ENCODE measurements at places on chromosomes 16 and 17.

DNA sequence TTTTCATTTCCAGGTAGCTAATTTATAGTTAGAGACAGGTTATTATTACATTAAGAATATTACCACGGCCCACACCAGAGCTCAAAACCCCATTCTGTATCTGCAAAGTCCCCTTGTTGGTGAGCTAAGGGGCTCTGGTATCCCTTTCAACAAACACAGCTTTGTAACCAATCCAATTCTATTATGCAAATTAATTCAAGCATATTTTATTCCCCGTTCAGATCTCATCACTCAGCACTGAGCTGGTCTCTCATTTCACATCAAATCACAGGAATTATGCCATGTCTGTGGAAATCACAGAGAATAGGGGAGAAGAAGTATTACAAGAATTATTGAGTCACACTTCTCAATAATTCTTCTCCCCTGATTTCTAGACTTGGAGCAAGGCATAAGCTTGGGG lies 111.7 kb downstream of the CDH11 start:
- no peak for DNase-seq

DNA sequence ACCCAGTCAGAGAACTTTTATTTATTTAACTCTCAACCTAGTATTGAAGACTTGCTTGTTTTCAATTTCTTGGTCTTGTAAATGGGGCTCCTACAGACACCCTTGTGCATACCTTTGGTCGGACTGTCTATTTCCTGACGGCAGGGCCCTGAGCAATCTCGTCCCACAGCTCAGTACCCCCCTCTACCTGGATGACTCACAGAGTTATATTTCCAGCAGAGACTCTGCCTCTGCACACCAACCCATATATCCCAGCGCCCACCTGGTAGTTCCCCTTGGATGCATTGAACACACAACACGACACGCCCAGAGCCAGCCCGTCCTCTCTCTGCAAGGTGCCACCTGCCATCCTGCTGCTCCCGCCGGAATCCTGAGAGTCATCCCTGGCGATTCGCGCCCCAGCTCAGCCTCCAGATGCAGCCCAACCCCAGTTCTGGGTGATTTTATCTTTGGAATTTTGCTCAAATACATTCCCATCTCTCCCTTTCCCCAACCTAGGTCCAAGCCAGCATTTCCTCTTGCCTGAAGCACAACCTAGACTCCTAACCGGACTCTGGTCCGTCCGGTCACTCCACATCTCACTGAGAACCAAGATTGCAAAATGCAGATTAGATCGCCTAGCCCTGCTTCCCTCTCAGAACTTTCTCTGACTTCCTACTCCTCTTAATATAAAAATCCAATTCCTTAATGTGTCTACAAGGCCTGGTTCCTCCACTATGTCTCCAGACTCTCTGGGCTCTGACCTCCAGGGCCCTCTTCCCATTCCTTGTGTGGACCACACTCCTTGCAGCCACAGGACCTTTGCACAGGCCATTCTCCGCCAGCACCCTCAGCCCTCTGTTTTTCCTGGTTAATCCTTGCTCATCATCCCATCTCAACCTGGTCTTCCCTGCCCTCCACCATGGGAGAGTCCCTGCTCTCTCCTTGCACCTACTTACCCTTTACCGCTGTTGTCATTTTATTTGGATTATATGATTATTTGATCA lies 129.2 kb downstream of the SEC14L1 start:
- DNase-seq = no peak

DNA sequence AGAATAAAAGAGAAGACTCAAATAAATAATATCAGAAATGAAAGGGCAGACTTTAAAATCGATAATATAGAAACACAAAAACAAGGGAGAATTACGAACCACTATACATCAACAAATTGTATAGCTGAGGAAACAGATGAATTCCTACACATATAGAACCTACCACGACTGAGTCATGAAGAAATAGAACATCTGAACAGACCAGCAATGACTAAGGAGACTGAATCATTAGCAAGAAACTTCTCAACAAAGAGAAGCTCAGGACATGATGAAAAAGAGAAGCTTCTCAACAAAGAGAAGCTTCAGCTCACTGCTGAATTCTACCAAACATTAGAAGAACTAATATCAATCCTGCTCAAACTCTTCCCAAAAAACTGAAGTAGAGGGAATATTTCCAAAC lies 255.9 kb downstream of the CEP112 start:
- no peak for DNase-seq

- DNase-seq = no peak
Measured at GRCh38 chr17:30922235-30923030, 688 bp downstream of the ADAP2 start.

- no peak for DNase-seq
Measured at GRCh38 chr17:10294180-10294579, 78.6 kb downstream of the MYH13 start.

- DNase-seq = no peak
Measured at GRCh38 chr17:62110923-62111484, 45.9 kb upstream of the MED13 start.

DNA sequence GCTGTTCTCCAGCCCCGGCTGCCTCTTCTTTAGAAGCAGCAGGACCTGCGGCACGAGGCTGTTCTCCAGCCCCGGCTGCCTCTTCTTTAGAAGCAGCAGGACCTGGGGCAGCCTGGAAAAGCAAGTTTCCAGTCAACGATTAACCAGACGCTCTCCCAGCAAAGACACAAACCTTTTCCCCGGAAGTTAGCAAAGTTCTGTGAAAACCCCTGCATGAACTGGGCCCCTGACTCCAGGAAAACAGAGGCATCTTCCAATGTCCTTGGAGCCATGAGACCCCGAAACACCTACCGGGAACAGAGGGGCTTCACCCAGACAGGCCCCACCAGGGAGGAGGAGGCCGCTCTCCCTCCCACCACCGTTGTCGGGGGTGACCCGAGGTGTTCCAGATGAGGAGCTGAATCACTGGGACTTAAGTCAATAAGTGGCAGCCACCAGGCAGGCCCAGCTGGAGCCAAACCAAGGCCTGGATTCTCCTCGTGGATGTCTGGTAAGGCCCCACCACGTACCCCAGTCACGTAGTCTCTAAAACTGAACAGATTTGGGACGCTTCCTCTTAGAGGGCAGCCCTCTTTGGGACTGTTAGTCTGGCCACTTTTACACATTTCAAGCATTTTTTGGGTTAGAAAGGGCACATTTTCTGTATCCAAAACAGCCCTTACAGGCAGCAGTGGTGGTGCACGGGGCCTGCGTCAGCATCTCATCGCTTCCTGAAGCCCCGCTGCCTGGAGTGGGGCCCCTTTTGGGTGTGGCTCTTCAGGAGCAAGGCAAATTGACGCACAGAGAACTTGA lies at the start of gene RPH3AL:
Gene RPH3AL (minus strand): TSS at position 387 of the 792 bp plus-strand sequence. CDS start 25,264 bp downstream, outside the sequence.
- DNase-seq = no peak

- DNase-seq = peak; percentile 11
Measured at GRCh38 chr17:37488009-37488604, 1.6 kb upstream of the DUSP14 start.

DNA sequence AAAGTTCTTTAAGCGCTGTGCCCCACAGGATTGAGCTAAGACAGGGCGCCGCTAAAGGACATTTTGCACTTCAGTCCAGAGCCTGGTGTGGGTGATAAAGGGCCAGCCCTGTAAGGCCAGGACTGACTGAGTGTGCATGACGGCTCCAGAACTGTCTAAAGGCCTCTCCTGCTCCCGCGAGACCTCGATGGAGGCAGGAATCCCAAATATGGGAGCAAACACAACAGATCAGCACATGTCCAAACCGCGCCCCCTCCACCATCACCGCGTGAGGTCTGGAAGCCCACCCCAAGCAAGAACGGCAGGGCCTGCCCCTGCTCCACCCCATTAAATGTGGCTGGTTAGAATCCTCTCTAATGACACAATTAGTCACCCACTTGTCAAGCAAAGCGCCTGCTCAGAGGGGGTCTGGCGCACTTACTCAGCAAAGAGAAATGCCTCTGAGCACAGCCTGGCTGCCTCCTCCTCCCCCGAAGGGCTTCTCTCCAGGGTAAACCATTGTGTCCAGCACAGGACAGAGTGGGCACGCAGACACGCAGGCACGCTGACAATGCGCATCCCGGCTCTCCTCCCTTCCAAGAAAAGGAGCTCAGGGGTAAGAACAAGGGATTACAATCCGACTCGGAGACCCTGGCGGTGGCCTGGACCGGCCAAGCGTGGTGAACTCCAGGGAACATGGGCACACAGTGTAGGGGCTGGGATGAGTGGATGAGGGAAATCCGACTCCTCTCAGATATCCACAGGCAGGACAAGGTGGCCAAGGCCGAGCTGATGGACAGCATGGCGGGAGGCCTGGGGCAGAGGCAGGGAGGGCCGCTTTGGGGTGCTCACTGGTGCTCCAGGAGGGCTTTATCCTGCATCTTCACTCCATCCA lies 1.5 kb downstream of the MXRA7 start:
- no peak for DNase-seq

DNA sequence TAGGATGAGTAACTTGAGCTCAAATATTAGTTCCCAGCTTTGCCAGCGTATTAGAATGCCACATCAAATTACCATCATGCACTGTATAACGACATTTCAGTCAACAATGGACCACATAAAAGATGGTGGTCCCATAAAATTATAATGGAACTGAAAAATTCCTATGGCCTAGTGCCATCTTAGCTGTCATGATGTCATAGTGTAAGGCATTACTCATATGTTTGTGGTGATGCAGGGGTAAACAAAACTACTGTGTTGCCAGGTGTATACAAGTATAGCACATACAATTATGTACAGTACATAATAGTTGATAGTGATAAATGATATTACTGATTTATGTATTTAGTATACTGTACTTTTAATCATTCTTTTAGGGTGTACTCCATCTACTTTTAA lies 54.4 kb upstream of the NETO2 start:
- no peak for DNase-seq

DNA sequence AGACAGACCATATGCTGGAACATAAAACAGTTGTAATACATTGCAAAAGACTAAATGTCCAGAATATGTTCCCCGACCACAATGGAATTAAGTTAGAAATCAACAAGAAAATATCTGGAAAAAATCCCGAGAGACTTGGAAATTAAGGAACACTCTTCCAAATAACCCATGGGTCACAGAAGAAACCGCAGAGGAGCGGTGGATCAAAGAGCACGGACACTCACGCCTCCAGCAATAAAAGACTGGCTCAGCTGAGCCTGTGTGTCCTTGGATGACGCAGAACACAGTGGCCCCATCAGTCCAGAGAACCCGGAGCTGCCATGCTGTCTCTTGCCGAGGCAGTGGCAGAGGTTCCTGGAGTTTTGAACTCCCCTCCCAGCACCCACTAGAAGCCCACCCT lies 30.9 kb upstream of the FOXF1 start:
- no peak for DNase-seq

- DNase-seq = peak; percentile 17
Measured at GRCh38 chr16:57720142-57720575, 15.4 kb upstream of the KATNB1 start.

GRCh38 chr16:86002178-86002900 lies 103.4 kb downstream of the IRF8 start:
- no peak for DNase-seq

DNA sequence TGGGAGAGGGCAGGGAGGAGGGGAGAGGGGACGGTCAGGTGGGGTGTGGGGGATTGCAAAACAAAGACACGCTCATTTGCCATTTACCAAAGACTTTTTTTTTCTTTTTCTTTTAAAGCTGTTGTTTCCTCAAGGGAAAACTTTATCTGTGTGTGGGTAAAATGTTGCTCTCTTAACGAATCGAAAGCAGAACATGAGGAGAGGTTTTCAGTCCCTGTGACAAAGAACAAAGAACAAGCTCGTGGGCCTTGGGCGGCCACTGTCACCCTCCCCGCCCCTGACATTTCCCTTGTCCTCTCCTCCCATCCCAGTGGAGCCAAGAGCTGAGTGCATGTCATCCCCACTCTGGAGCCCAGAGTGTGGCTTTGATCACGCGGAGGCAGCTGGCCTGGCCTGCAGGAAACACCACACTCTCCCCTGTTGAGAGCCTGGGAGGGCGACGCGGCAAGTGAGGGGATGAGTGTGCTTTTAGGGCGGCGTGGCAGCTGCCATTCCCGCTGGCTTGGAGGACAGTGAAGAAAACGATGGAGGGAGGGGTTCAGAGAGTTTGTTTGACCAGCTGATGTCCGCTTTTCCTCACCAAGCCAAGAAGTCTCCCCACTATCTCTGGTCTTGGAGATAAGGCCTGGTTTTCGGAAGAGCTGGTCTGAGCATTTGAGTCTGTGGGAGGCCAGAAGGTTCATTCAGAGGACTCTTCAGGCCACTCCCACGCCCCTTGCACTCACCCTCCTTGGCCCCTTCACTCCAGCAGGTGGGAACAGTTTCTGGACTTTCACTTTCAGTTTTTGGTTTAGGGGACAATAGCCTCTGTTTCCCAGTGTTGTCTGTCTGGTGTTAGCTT lies 11.4 kb downstream of the CCR7 start:
- DNase-seq = peak; percentile 10

GRCh38 chr17:73827627-73828291 lies 183.5 kb upstream of the SDK2 start:
- DNase-seq = no peak
